H1 (cell line): ENCODE measurements at places on chromosomes 6 and 20. TPM values are rescaled to one million over a fixed set of nuclear protein-coding genes. Genes with fewer than 3 reads are reported as not detected.
A peak's percentile ranks its signal among the peaks of the same experiment; 100 is the strongest.

DNA sequence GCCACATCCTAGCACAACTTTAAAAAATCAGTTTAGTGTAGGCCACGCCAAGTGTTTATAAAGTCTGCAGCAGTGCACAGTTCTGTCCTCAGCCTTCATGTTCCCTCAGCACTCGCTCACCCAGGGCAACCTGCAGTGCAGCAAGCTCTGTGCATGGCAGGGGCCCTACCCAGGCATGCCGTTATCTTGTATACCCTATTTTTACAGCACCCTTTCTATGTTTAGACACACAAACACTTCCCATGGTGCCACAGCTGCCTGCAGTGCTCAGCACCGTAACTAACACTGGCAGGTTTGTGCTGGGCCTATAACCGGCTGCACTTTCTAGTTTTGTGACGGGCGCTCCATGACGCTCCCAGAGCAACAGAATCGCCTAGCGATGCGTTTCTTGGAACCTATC is 43.8 kb downstream of the ZBTB46 start:
- DNase-seq, result no peak

Gene COX7A2
- polyA plus RNA-seq, result 198 and 262 TPM in 2 replicates

Gene PROKR2
- 7.7 and 9.5 TPM in 2 replicates for polyA plus RNA-seq

- no peak for DNase-seq
Observed at GRCh38 chr6:156634951-156635371, 142.2 kb upstream of the ARID1B start.

DNA sequence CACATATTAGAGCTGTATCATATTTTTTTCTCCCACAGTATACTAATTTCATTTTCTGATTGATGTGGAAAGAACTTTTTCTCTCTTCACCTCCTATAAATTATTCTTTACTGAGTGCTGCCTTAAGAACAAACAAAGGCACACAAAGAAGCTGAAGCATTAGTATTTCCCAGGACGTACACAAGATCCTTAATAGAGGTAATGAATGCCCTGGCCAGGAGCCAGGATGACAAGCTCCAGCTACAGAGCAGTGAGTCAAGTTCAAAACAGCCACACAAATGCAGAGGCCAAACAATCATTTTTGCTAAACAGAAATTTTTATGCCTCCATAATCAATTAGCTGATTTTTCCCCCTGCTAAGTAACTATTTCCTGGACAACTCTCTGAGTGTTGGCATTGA is 639.6 kb downstream of the EPHA7 start:
- DNase-seq, result no peak

DNA sequence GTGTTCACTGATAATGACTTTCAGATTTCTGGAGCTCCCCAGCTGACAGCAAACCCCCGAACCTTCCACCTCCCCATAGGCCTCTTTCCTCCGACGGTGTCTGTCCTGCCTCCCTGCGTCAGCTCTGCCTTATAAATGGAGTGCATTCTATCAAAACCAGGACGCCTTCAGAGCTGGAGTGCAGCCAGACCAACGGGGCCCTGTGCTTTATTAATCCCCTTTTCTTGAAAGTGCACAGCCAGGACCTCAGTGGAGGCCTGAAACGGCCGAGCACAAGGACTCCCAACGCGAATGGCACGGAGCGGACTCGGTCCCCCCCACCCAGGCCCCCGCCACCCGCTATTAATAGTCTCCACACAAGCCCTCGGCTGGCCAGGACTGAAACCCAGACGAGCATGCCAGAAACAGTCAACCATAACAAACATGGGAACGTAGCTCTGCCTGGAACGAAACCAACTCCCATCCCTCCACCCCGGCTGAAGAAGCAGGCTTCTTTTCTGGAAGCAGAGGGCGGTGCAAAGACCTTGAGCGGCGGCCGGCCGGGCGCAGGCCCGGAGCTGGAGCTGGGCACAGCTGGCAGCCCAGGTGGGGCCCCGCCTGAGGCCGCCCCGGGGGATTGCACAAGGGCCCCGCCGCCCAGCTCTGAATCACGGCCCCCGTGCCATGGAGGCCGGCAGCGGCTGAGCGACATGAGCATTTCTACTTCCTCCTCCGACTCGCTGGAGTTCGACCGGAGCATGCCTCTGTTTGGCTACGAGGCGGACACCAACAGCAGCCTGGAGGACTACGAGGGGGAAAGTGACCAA is 42.3 kb upstream of the NAA20 start:
- DNase-seq, result peak; percentile 37

Gene PRR18
- polyA plus RNA-seq, result 0.08 and 0.16 TPM in 2 replicates

DNA sequence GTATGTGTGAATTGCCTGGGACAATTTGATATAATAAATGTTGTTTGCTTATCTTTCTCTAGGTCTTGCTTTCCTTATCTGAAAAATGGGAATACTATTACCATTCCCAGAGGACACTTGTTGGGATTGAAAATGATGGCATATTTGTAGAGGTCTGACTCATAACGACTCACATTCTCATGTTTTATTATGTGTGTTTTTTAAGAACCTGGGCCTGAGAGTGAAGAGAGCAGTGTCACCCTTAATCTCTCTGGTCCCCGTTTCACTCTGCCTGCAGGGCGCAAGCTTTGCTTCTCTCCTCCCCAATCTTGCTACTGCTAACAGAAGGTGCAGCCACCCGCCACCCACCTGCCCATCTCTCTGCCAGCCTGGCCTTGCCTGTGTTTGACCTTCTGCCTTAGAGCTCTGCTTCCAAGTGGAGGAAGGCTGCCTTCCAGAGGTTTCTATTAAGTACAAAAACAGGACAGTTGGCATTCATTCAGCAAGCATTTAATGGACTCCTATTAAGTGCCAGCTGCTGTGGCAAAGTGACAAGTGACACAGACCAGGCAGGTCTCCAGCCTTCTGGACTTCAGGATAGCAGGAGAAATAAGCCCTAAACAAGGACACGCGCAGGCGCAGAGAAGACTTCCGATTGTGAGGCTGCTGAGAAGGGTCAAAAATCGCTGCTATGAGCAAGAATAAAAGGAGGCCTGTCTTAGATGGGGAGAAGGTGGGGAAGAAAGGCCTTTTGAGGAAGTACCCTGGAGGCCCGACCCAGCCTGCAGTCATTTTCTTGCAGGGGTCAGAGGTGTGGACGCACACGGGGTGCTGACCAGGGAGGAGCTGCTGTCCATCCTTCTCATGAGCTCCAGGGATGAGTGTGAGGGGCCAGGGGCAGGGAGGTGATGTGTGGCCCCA is 112.5 kb downstream of the JPH2 start:
- no peak for DNase-seq

Gene TFAP2C
- polyA plus RNA-seq, result 1.7 and 2.8 TPM in 2 replicates

Gene SSR1
- 15.4 and 26.6 TPM in 2 replicates for polyA plus RNA-seq

DNA sequence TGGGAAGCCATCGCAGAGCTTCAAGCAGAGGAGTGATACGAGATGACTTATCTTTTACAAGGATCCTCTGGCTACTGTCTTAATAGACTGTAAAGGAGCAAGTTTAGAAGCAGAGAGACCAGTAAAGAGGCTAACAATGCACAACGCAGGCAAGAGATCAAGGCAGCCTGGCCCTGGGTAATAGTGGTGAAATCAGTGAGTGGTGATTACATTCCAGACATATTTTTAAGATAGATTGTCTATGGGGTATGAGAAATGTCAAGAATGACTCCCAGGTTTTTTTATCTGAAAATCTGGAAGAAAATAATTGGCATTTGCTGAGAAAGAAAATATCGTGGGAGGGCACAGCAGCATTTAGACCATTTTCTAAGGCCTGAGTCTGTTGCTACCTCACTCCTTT is 213.6 kb upstream of the HTR1E start:
- DNase-seq, result no peak

Gene ADISSP
- 141 and 202 TPM in 2 replicates for polyA plus RNA-seq

DNA sequence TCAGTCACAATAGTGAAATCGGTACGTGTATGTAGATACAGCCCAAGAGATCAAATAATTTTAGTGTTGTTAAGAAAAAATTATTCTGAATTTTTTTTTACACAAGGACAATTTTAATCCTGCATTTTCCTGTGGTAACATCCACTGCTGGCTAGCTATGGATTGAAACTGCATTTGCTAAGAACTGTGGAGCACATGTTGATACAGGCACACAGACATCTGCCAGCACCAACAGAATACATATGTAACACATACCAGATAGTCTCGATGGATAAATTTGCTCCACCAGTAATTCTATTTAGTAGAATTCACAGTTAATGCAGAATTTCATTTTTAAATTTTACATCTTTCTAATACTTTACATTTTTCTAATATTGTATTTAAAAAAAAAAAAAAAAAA is 2.2 kb downstream of the ASIP start:
- no peak for DNase-seq

Gene MACROD2
- polyA plus RNA-seq, result 0.70 and 1.8 TPM in 2 replicates

Gene ATRN
- polyA plus RNA-seq, result 10.0 and 12.0 TPM in 2 replicates

Gene SFTA2
- not detected in 2 replicates for polyA plus RNA-seq

DNA sequence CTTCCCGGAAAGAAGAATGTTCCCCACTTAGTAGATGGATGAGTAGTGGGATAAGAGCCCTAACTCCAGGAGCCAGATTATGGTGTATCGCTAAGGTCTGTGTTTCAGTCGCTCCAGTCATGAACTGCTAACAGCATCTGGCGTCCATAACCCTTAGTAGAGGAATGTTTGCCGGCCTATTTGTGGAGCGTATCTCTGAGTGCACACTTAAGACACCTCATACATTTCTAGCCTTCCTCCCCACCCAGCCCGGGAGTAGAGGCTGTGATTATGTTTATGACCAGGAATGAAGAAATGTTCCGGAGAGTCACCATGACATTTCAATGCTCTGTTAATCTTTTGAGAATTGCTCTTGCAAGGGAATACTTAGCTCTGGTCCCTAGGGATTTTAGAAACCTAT is 251.1 kb upstream of the SOX4 start:
- DNase-seq, result no peak

GRCh38 chr6:110214338-110214737 is 34.1 kb downstream of the CDC40 start:
- DNase-seq, result no peak

Gene PBOV1
- not detected in 2 replicates for polyA plus RNA-seq

Gene SMAP1
- 13.7 and 18.8 TPM in 2 replicates for polyA plus RNA-seq

Gene CALHM5
- polyA plus RNA-seq, result 0.03 and 0.05 TPM in 2 replicates

- DNase-seq, result no peak
Observed at GRCh38 chr6:147285087-147285855, 81.1 kb downstream of the STXBP5 start.

- no peak for DNase-seq
Observed at GRCh38 chr6:139713900-139714506, 339.6 kb upstream of the CITED2 start.

Gene CCDC170
- polyA plus RNA-seq, result 0.03 and 0.06 TPM in 2 replicates

DNA sequence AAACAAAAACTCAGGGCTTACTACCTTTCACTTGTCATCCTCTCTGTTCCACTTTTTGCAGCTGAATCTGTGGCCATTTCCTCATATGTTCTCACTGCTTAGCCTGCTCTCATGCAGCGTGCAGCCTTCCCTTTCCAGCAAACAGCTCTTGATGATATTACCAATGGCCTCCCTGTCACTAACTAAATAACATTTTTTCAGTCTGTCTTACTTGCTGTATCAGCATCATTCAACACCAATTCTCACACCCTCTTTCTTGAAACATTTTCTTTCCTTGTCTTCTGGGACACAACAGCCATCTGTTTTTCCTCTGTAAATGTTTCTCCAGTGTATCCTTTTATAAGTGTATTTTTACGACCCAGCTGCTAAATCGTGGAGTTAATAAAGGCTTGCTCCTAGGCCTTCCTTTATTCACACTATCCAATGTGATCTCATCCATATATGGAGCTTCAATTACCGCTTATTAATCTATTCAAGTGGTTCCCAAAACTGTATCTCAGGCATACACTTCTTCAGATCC is 523.6 kb upstream of the RNF217 start:
- no peak for DNase-seq

Gene GPLD1
- polyA plus RNA-seq, result 2.9 and 3.7 TPM in 2 replicates

- DNase-seq, result no peak
Observed at GRCh38 chr6:110795271-110795670, 20.0 kb downstream of the CDK19 start.

DNA sequence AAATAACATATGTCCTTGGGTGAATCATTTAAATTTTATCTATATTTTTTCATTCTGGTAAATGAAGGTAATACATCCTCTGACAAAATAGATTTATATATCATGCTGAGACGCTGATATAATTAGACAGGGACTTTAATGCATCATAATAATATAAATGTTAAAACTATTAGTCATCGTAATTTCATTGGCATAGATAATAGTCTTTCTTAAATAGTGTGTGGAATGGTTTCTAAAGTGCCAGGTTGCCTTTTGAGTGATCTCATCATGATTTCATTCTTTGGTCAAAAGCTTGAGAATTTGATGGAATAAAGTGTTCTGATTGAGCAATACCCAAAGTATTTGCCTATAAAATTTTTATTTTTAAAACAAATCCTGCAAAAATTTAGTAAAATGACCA is 43.2 kb upstream of the BMP5 start:
- DNase-seq, result no peak

DNA sequence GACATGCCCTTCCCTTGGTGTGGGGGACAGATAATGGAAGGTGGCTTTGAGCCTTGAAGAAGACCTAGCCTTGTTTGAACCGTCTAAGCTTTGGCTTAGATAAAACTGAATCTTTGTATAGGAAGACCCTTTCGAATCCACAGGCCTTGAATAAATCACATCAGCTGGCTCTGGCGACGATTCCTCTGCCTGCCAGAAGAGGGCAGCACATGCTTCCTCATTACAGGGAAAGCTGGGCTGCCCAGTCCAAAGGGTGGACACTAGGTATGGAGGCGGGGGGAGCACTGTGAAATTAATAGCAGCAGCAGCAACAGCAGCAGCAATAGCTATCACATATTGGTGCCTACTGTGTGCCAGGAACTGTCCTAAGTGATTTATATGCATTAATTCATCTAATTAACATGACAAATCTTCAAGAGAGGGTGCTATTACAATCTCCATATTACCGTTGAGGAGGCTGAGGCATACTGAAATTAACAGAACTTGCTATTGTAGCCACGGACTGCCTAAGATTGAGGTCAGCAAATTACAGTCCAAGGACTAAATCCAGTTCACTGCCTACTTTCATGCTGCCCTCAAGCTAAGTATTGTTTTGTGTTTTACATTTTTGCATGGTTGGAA is 85.1 kb downstream of the CLIC5 start:
- DNase-seq, result no peak
